ENCODE measurements at places on chromosomes 1 and 21. TPM values are rescaled to one million over a fixed set of nuclear protein-coding genes. Genes with fewer than 3 reads are reported as not detected.

DNA sequence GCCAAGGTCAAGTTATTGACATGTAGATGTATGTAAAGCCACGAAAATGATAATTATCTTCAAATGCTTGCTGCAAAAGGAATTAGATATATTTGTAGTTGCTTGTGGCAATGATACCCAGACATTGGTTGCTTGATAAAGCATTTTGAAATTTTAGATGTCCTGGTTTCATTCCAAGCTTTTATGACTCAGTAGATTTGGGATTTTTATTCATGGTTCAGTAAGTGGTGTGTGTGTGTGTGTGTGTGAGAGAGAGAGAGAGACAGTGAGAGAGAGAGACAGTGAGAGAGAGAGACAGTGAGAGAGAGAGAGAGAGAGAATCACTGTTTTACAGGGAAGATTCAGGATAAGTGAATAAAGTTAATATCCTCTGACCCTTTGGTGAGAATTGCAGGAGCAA is 498.2 kb upstream of the C1orf87 start:
- DNase-seq: no peak

- no peak for DNase-seq
Observed at GRCh38 chr1:27570784-27571183, 33.2 kb downstream of the AHDC1 start.

DNA sequence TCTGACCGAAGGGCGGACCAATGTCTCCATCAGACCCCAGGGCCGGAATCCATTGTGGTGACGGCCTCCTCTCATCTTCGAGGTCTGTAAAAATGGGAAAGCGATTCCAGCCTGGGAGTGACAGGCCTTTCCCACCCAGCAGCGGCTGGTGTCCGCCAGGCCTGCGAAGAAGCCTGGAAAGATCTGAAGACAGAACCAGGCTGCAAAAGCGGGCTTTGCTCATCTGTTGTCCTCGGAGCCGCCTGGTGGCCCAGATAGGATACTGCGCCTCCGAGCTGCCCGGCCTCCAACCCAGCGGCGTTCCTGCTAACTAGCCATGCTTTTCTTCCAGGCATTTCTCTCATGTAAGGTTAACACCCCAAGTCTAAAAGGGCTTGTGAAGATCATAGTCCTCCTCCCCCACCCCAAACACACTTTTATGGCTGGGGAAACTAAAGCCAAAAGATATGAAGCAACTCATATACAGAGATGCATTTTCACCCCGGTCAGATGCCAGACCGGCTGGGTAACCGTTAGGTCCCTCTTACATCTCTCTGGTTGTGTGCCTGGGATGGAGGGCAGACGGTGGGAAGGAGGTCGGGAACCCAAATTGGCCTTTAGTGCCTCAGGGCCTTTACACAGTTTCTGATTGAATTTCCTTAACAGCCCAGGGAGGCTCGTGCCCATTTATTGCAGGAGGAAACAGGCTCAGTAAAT is 1.9 kb upstream of the DHRS3 start:
- DNase-seq: peak; percentile 89

- no peak for DNase-seq
Observed at GRCh38 chr1:19750101-19750881, 49.4 kb downstream of the TMCO4 start.

- no peak for DNase-seq
Observed at GRCh38 chr1:38992412-38993111, 1.5 kb downstream of the AKIRIN1 start.

DNA sequence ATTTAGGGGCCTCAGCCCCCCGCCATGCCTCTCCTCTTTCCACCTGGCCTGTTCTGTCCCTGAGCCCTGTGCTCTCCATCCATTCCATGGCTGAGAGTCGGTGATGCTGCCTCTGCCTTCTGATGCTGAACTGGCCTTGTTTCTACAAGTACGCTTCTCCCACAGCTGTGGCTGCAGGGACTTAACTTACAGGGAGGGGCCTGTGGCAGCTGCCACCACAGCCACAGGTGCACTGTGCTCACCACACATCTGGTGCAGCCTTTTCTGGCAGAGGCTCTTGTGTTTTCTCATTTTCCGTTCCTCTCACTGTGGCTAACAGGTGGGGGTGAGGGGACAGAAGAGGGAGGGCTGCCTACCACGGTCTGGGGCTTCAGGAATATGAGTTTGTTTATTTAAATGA is 4.2 kb downstream of the FMO1 start:
- DNase-seq: no peak

DNA sequence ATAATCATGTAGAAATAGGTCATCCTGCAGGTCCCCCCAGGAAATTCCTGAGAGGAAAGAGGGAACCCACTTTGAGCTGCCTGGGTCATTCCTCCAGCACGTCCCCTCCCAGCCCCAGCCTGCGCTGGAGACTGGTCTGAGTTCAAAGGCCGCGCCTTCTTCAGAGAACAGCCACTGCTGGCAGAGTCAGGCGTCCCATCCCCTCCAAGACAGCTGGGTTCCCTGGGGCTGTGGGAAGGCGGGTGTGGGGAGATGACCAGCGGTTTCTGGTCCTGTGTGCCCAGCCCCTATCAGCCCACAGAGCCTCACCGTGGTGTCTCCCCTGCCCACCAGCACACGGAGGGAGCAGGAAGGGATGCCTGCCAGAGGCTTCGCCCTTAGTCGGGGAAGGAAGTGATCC is 18.0 kb upstream of the TRAPPC10 start:
- DNase-seq: no peak

GRCh38 chr1:92538048-92538412 is 51.3 kb upstream of the GFI1 start:
- DNase-seq: no peak

- DNase-seq: no peak
Observed at GRCh38 chr1:229843627-229844238, 217.7 kb downstream of the URB2 start.

DNA sequence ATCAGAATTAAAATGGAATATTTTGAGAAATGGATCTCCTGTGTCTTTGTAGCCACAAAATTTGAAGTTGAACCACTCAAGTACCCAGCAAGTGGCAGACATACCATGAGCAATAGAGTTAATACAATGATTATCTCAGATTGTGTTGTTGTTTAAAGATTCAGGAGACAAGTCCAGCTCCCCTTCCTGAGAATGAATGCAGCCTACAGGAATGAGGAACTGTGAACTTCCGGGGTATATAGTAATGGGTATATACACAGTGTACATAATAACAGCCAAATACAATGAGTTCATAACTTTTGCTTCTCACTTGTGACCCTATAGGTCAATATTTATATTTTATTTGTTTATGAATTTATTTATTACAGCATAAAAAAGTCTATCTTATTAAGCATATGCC is 445.0 kb downstream of the SETD4 start:
- no peak for DNase-seq

GRCh38 chr1:247330548-247331171 is 1.0 kb downstream of the ZNF496 start:
- DNase-seq: no peak

DNA sequence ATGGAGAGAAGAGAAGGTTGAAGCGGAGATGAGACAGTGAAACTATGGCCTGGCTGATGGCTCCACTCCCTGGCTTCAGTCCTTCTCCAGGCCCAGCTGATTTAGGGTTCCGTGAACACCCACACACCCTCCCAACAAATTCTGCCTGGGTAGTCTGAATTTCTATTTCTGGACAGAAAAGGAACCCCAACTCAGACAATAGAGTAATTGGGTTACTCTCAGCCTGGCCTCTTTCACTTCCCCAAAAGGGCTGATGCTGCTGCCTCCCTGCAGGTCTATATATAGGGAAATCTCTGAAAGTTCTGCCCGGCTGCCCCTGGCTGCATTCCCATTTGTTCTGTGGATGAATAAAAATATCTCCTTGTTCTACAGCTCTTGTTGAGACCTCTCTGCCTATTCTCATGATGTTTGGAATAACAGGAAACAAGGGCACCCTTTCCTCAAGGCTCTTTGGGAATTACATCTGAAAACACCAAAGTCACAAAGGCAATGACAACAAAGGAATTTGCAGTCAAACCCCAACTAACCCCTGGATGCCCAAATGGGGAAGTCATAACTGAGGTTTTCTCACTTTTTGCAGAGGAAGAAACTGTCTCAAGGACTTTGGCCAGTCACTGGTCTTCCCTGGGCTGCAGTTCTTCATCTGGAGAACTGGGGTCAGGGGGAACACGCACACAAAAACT is 11.4 kb upstream of the ZSCAN20 start:
- DNase-seq: peak; percentile 63

- DNase-seq: no peak
Observed at GRCh38 chr1:228839656-228840055, 104.4 kb downstream of the RHOU start.

DNA sequence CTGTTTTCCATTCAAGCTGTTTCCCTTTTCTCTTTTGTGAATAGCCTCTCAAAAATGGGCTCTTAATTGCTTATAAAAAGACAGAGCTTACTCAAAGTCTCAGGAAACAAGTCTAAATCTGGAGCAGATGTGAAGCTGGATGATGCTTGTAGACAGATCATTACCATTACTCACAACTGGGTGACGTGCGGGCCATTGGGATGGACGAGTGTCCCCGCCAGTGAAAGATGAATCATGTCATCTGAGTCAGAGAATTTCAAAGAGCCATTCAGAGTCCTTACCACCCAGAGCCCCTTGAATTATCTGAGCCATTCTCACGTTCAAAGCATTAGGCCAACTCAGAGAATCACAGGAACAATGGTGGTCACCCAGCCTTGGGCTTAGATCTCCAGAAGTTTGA is 134.6 kb downstream of the HUNK start:
- DNase-seq: no peak

GRCh38 chr1:38528623-38529022 is 330.9 kb downstream of the RRAGC start:
- DNase-seq: no peak

DNA sequence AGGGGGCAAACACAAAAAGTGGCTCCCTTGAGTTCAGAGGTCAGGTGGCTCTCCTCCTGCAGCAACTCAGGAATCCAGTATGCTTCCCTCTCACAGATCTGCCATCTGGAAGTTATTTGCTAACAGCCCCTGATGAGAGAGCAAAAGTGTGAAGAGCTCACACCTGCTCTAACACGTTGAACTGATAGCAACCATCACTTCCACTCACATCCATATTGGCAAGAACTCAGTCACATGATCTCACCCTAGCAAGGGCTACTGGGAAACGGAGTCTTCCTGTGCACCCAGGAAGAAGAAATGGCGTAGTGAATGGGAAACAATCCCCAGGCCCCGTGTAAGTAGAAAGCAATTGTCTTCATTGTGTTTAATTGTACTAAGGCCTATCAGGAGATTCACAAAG is 20.7 kb upstream of the SLC45A1 start:
- no peak for DNase-seq

- no peak for DNase-seq
Observed at GRCh38 chr1:100075773-100076172, 57.0 kb downstream of the SASS6 start.

GRCh38 chr1:179883745-179884138 is 1.7 kb downstream of the TOR1AIP1 start:
- no peak for DNase-seq

DNA sequence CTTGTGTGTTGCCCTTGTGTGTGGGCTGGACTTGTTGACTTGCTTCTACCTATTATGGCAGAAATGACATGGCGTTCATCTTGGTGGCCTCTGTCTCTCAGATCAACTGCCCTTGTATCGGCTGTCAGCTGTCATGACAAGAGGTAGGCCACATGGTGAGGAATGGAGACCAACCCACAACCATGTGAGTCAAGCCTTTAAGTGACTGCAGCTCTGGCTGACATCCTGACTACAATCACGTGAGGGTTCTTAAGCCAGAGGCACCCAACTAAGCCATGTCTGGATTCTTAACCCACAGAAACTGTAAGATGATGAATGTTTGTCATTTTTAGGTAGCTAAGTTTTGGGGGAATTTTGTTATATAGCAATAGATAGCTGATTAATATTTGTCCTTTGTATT is 82.1 kb downstream of the KCND3 start:
- DNase-seq: no peak

DNA sequence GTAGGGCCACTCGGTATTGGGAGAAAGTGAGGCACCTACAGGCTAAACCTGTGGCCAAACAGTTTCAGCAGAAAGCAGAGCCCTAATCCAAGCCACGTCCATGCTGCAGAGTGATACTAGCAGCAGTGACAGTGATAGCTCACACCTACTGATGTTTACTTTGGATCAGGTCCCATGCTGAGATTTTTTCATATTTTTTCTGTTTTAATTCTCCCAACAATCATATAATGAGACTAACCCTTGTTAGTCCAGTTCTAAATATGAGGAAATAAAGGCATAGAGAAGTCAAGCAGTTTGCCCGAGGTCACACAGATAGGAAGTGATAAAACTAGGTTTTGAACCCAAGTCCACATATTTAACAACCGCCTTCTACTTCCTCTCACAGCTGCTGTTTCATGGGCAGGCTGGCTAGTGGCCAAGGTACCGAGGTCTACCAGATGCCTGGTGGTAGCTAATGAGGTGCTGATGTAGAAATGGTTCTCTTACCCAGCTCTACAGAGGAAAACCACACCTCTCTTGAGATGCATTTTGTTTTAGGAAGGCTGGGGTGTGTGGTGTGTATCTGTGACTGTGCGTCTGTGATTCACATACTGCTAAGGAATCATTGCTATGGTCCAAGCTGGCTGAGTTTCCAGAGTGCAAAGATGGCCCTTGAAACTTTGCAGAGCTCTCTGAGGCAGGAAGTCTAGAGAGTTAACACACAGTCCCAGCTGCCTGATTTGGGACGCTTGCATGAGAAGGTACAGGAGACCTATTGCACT is 80.3 kb upstream of the ARTN start:
- DNase-seq: peak; percentile 55

DNA sequence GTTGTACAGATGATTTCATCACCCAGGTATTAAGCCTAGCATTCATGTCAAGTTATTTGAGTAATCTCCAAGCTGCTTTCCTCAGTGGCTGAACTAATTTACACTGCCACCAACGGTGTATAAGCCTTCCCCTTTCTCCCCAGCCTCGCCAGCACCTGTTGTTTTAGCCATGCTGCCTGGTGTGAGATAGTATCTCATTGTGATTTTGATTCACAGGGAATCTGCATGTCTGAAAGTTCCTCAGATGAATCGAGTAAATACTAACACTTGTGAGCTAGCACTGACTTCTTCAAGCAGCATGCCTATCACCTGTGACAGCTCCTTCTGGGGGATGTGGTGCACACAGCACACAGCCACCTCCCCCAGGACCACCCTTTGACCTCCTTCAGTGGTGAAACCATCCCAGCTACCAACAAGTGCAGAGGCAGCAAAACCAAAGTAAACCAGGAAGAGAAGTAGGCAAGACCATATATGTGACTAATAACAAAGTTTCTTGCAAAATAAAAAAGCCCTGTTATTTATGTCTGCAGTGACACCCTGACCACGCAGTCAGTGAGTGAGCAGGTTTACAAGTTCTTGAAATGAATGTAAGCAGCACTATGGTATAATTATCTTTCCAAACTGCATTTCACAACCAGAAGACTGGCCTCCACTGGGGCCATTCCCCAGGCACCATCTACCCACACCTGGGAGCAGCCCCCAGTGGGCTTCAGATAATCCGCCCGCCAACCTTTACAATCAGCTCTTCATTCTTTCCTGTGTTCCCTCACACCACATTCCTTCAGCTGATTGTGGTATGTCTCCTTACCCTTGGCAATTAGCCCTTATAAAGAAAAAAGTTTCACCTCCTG is 173.8 kb downstream of the ETS2 start:
- no peak for DNase-seq

GRCh38 chr21:34262469-34262845 is 101.3 kb upstream of the KCNE2 start:
- DNase-seq: no peak

OR2M3 gene
- total RNA-seq: not detected

SPRR1A gene
- not detected for total RNA-seq

INKA2 gene
- 14.0 TPM for total RNA-seq

TCHHL1 gene
- not detected for total RNA-seq

S1PR1 gene
- total RNA-seq: 40.6 TPM

KRTAP13-2 gene
- not detected for total RNA-seq

RGS1 gene
- total RNA-seq: 0.56 TPM

RAP1GAP gene
- 3.8 TPM for total RNA-seq

GBP7 gene
- total RNA-seq: not detected

LCE1D gene
- not detected for total RNA-seq

Measured in heart left ventricle (tissue), 16 donors.